Osteoblast (primary cell): ENCODE measurements at places on chromosomes 7 and 10.
A peak's percentile ranks its signal among the peaks of the same experiment; 100 is the strongest.

- H3K27ac ChIP-seq = no peak overlapping the region
- H3K36me3 ChIP-seq = no peaks in the 10 kb centered on the region
- no peak overlapping the region for H3K4me3 ChIP-seq
- peak; percentile 72 for DNase-seq
Observed at GRCh38 chr7:94909179-94909466, 1.7 kb downstream of the PPP1R9A start.

- H3K27me3 ChIP-seq = no peaks in the 10 kb centered on the region
- H3K4me1 ChIP-seq = peaks cover 12% of the 10 kb centered on the region
- no peak overlapping the region for H3K27ac ChIP-seq
- no peaks in the 10 kb centered on the region for H3K36me3 ChIP-seq
- H3K4me3 ChIP-seq = no peak overlapping the region
Observed at GRCh38 chr7:100515072-100515532, 23.9 kb upstream of the AGFG2 start.

DNA sequence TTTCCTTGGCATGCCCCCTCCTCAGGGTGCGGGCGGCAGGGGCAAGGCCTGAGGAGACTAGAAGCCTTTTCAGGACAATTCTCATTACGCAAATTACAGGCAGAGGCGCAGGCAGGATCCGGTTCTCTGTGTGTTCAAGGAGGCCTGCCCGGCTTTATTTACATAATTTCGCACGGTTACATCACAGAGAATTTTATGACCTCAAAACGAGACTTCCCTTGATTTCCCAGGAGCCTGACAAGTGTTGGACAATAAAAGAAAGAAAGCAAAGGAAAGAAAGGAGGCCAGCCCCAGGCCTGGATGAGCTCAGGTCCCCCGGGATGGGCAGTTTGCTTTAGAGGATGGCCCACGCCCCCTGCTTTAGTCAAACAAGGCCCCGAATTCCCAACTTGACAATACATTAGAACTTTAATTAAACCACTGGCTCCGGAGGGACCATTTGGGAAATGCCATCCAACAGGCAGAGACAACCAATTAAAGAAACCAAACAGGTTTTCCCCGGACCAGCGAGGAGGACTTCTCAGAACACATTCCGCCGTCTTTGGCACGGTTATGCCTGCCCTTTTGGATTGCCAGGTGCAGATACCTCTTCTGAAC lies 2.9 kb downstream of the MNX1 start:
- H3K27me3 ChIP-seq = peaks cover 94% of the 10 kb centered on the region
- H3K36me3 ChIP-seq = no peaks in the 10 kb centered on the region
- H3K4me3 ChIP-seq = no peak overlapping the region
- DNase-seq = peak; percentile 91
- H3K27ac ChIP-seq = no peak overlapping the region

- no peak overlapping the region for H3K27ac ChIP-seq
- H3K36me3 ChIP-seq = no peaks in the 10 kb centered on the region
- no peak overlapping the region for H3K4me3 ChIP-seq
- H3K4me1 ChIP-seq = peaks cover 8% of the 10 kb centered on the region
Observed at GRCh38 chr7:927031-927671, 27.3 kb downstream of the ADAP1 start.

DNA sequence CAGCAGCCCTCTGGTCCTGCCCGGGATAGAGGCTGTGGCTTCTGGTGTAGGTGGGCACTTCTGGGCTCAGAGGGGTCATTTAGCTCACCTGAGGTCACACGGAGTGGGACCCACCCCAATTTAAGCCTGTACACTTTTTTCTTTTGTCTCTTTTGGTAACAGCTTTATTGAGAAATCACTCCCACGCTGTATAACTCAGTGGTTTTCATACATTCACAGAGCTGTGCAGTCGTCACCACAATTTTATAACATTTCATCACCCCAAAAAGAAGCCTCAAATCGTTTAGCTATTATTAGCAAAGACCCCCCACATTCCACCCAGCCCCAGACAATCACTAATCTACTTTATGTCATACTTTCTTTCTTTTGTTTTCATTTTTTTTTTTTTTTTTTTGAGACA lies 62.3 kb downstream of the LHPP start:
- peak overlapping the region; percentile 19 for H3K27ac ChIP-seq
- no peak overlapping the region for H3K4me3 ChIP-seq
- peaks cover 20% of the 10 kb centered on the region for H3K4me1 ChIP-seq
- H3K36me3 ChIP-seq = no peaks in the 10 kb centered on the region

GRCh38 chr7:47813620-47814260 lies 134.5 kb downstream of the PKD1L1 start:
- no peak for DNase-seq
- H3K27ac ChIP-seq = no peak overlapping the region
- H3K4me1 ChIP-seq = no peaks in the 10 kb centered on the region
- H3K27me3 ChIP-seq = no peaks in the 10 kb centered on the region

DNA sequence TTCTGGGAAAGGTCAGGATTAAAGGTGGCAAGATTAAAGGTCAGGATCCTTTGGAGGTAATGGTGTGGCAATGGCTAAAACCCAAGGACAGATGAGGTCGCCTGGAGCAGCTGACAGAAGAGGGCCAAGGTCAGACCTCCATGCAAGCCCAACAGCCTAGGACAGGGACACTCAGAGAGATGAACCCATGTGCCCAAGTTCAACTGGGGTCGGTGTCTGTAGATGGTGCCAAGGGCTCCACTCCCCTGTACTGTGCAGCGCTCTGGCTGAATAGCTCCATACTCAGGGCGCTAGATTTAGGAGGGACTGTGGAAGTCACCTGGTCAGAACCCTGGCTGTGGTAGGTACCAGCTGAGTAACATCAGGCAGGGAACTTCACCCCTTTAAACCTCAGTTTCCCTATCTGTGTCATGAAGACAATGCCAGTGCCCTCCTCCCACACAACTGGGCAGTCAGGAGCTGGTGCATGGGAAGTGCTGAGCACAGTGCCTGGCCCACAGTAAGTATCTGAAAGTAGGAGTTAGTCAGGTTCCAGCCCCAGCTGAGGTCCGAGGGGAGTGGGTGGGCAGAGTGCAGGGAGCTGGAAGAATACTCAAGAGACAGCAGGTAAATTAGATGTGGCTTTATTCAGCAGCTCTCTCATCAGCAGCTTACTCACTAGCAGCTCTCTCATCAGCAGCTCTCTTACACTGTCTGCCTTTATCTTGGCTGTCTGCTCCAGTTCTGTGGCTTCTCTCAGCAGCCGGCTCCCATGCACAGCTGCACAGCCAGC lies 327.1 kb downstream of the GLRX3 start:
- no peak for DNase-seq
- no peak overlapping the region for H3K27ac ChIP-seq
- no peaks in the 10 kb centered on the region for H3K4me1 ChIP-seq
- no peak overlapping the region for H3K4me3 ChIP-seq

- H3K36me3 ChIP-seq = peaks cover 42% of the 10 kb centered on the region
- H3K27me3 ChIP-seq = no peaks in the 10 kb centered on the region
- DNase-seq = no peak
- H3K4me1 ChIP-seq = peaks cover 40% of the 10 kb centered on the region
- H3K4me3 ChIP-seq = no peak overlapping the region
- H3K27ac ChIP-seq = no peak overlapping the region
Observed at GRCh38 chr10:99671386-99671785, 12.1 kb downstream of the ENTPD7 start.

GRCh38 chr7:143435266-143435665 lies 8.0 kb upstream of the TAS2R60 start:
- peaks cover 3% of the 10 kb centered on the region for H3K4me1 ChIP-seq
- DNase-seq = no peak
- no peak overlapping the region for H3K4me3 ChIP-seq
- H3K27me3 ChIP-seq = no peaks in the 10 kb centered on the region
- H3K36me3 ChIP-seq = no peaks in the 10 kb centered on the region
- no peak overlapping the region for H3K27ac ChIP-seq

- no peaks in the 10 kb centered on the region for H3K36me3 ChIP-seq
- no peak for DNase-seq
- no peak overlapping the region for H3K27ac ChIP-seq
- H3K4me3 ChIP-seq = no peak overlapping the region
- no peaks in the 10 kb centered on the region for H3K27me3 ChIP-seq
Observed at GRCh38 chr7:35758421-35758820, 42.4 kb upstream of the SEPTIN7 start.

- H3K4me1 ChIP-seq = no peaks in the 10 kb centered on the region
- no peaks in the 10 kb centered on the region for H3K36me3 ChIP-seq
- no peak overlapping the region for H3K27ac ChIP-seq
- H3K4me3 ChIP-seq = no peak overlapping the region
- no peaks in the 10 kb centered on the region for H3K27me3 ChIP-seq
Observed at GRCh38 chr10:3734111-3734510, 50.9 kb downstream of the KLF6 start.

DNA sequence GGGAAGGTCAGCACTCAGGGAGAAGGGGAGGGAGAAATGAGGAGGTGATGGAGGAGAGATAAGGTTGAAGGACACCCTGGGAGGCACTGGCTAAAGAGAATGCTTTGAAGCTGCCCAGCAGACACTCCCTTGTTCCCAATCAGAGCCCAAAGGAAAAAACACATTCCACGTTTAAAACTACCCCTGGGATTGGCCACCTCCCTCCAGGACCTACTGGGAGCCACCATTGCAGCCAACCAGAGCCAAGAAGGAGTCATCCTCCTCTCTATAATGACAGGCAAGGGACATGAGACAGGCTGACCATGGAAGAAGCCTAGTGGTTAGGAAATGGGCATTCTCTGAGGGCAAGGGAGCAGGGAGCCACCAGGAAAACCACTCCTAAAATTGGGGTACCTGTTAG lies 43.8 kb downstream of the MYO1G start:
- peak; percentile 57 for DNase-seq
- H3K27ac ChIP-seq = no peak overlapping the region
- H3K4me1 ChIP-seq = no peaks in the 10 kb centered on the region
- H3K4me3 ChIP-seq = no peak overlapping the region

DNA sequence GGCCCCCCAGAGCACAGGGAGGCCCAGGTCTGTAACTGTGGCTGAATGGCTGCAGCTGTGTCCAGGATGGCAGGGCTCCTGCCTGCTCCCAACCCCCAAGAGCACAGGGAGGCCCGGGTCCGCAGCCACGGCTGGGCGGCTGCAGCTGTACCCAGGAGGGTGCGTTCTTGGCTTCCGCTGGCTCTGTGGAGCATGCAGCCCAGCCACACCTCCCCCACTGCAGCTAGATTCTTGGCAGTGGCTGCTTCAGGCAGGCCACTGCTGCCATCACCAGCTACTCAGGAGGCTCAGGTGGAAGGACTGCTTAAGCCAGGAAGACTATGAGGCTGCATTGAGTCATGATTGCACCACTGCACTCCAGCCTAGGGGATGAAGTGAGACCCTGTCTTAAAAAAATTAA lies 27.9 kb downstream of the C7orf25 start:
- no peak overlapping the region for H3K4me3 ChIP-seq
- H3K27ac ChIP-seq = no peak overlapping the region
- DNase-seq = no peak
- peaks cover 3% of the 10 kb centered on the region for H3K27me3 ChIP-seq

DNA sequence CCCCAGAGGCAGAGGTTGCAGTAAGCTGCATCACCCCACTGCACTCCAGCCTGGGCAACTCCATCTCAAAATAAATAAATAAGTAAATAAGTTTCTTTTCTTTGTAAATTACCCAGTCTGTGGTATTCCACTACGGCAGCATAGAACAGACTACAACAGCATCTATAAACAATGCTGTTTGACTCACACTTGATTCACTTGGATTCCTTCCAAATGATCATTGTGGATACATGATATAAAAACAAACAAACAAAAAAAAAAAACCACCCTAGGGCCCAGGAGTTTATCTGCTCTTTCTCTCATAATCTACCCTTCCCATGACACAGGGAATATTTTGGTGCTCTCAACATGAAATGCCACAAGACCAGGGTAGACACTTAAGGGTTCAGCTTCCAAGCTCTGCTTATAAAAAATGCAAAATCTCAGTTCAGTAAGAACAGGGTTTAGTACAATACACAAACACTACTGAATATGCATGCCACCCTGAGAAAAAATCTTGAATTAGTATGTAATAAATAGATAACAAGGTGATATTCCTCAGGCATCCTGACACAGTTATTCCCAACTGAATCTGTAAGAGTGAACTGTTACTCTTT lies 200.9 kb downstream of the FAM107B start:
- H3K4me1 ChIP-seq = peaks cover 22% of the 10 kb centered on the region
- no peaks in the 10 kb centered on the region for H3K36me3 ChIP-seq
- H3K27me3 ChIP-seq = no peaks in the 10 kb centered on the region

- H3K4me3 ChIP-seq = peak overlapping the region; percentile 53
- peak; percentile 97 for DNase-seq
- no peaks in the 10 kb centered on the region for H3K27me3 ChIP-seq
- peaks cover 11% of the 10 kb centered on the region for H3K4me1 ChIP-seq
Observed at GRCh38 chr7:98760201-98760651, 109.6 kb downstream of the TMEM130 start.

GRCh38 chr7:97499204-97499603 lies 232.7 kb upstream of the TAC1 start:
- peak; percentile 68 for DNase-seq
- no peak overlapping the region for H3K4me3 ChIP-seq
- H3K36me3 ChIP-seq = no peaks in the 10 kb centered on the region
- H3K4me1 ChIP-seq = no peaks in the 10 kb centered on the region
- H3K27me3 ChIP-seq = no peaks in the 10 kb centered on the region

GRCh38 chr10:94630017-94630688 lies 53.4 kb upstream of the CYP2C18 start:
- no peak overlapping the region for H3K4me3 ChIP-seq
- H3K4me1 ChIP-seq = no peaks in the 10 kb centered on the region
- peak; percentile 65 for DNase-seq
- H3K27me3 ChIP-seq = no peaks in the 10 kb centered on the region
- no peak overlapping the region for H3K27ac ChIP-seq

DNA sequence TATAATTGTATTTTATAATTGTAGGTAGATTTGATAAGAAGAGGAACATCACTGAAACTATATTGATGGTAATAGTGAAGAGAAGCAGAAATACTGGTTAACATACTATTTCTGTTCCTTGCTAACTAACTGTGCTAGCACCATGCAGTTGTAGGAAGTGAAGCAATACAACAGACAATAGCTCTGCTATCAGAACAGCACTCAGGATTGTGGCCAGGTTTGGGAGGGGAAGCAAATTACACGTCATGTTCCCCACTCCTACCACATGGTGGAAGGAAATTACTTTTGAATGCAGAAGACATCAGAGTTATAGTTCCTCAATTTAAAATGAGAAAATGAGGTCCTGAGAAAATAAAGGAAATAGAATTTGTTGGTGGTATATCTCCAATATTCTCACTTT lies 151.1 kb downstream of the DGKB start:
- no peak overlapping the region for H3K4me3 ChIP-seq
- H3K4me1 ChIP-seq = peaks cover 17% of the 10 kb centered on the region
- no peaks in the 10 kb centered on the region for H3K27me3 ChIP-seq
